ENCODE measurements at places on chromosomes 5 and 9. TPM values are rescaled to one million over a fixed set of nuclear protein-coding genes. Genes with fewer than 3 reads are reported as not detected.

The PAEP gene
- not detected for total RNA-seq

The IFNB1 gene
- total RNA-seq = not detected

The PCDHGA9 gene
- 1.7 TPM for total RNA-seq

The RNF224 gene
- total RNA-seq = not detected

The SYK gene
- 104 TPM for total RNA-seq

The FRRS1L gene
- total RNA-seq = not detected

The NSMF gene
- 111 TPM for total RNA-seq

GRCh38 chr9:8560560-8561525, 761.3 kb upstream of the DMAC1 start:
- no peak for DNase-seq

GRCh38 chr9:108101410-108101809, 611.8 kb upstream of the KLF4 start:
- no peak for DNase-seq

DNA sequence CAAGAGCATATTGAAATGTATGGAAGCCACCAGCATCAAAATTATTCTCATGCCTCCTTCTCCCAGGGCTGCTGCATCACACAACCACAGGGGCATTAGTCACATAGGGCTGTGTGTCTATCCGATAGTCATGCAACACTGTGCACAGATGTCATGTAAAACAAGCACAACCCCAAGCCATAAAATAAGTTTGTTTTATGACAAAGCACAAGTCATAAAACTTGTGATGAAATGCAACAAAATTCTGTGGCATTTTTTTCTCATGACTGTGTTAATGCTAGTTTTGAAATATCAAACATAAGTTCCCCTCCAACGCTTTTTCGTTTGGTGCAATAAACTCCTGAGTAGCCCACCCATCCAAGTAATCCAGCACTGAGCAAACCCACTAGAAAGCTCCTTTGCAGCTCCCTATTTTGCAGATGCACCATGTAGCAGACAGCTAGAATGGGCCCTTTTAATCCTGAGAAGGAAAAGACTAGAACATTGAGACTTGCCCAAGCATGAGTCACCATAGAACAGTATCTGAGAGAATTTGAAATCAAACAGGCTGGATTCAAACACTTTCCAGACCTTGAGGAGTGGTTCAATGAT, 93.3 kb upstream of the ZNF366 start:
- DNase-seq = no peak

DNA sequence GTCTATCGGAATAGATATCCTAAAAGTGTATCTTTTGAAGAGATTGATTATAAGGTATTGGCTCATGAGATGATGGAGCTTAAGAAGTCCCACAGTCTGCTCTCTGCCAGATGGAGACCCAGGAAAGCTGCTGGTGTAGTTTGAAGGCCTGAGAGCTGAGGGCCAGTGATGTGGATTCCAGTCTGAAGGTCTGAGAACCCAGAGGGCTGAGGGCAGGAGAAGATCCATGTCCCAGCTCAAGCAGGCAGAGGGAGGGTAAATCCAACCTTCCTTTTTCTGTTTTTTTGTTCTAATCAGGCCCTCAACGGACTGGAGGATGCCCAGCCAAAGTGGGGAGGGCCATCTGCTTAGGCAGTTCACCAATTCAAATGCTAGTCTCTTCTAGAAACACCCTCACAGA, 11.0 kb upstream of the ABL1 start:
- no peak for DNase-seq

DNA sequence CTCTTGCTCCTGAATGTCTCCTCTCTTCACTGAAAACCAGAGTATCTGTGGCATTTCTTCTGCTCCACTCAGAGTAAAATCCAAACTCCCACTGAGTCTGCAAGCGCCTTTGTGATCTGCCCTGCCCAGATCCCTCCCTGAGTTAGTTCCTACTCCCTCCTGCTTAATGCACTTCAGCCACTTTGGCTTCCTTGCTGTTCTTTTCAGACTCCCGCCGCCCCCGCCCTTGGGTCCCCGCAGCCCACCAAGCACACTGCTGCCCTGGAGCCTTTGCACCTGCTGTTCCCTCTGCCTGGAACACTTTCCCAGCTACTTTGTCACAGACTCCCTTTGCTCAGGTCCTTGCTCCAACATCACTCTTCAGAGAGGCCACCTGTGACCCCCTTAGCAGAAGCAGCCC, 127.2 kb upstream of the SLC25A48 start:
- DNase-seq = no peak

DNA sequence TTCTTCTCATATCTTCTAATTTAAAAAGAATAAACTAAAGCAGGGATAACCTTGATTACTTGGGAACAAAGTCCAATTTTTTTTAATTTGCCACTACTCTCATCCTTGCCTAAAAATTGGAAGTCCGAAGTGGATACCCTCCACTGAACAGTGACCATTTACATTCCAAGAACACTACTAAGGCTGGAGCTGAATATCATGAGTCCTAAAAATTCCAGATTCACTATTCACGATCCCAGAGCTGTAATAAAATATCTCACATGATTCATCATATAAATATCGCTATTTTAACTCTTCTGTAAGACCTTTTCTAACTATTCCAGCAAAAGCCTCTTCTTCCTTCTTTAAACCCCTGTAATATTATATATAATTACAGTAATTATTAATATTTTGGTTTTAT, 57.4 kb downstream of the ATPSCKMT start:
- no peak for DNase-seq

GRCh38 chr5:39943811-39944210, 519.0 kb upstream of the DAB2 start:
- no peak for DNase-seq

- no peak for DNase-seq
Measured at GRCh38 chr9:124477648-124478285, 27.5 kb downstream of the ADGRD2 start.

GRCh38 chr5:32115985-32116384, 58.1 kb downstream of the GOLPH3 start:
- no peak for DNase-seq

DNA sequence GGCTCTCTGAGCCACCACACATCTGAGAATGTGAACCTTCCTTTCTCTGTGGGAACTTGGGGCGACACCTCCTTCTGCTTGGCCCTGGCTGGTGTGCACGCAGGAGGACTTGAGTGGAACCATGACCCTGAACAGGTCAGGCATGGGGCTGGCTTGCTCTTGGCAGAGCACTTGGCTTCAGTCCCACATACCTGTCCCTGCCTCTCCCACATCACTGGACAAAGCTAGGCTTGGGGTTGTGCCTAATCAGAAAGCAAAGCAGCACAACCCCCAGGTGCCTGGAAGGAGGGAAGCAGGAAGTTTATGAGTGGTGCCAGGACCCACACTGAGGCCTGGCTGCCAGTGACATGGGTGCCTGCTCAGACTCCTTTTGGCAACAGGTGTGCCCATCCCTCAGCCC, 13.2 kb downstream of the GADD45G start:
- DNase-seq = no peak

GRCh38 chr5:13251623-13252376, 692.7 kb downstream of the DNAH5 start:
- DNase-seq = no peak

GRCh38 chr9:91328186-91328585, 33.5 kb downstream of the AUH start:
- no peak for DNase-seq

DNA sequence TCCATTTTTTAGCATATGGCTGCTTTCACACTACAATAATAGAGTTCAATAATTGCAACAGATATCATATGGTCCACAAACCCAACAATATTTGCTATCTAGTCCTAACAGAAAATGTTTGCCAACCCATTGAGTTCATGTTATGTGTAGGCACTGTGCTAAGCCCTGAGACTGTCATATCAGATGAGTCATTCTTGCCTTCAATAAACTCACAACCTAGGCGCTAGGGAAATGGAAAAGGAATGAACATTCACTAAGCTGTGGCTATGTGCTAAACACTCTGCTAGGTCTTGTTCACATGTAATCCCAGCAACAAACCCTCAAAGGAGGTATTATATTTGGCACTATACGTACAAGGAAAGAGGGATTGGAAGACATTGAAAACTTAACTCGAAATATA, 8.4 kb upstream of the TIMD4 start:
- DNase-seq = no peak

DNA sequence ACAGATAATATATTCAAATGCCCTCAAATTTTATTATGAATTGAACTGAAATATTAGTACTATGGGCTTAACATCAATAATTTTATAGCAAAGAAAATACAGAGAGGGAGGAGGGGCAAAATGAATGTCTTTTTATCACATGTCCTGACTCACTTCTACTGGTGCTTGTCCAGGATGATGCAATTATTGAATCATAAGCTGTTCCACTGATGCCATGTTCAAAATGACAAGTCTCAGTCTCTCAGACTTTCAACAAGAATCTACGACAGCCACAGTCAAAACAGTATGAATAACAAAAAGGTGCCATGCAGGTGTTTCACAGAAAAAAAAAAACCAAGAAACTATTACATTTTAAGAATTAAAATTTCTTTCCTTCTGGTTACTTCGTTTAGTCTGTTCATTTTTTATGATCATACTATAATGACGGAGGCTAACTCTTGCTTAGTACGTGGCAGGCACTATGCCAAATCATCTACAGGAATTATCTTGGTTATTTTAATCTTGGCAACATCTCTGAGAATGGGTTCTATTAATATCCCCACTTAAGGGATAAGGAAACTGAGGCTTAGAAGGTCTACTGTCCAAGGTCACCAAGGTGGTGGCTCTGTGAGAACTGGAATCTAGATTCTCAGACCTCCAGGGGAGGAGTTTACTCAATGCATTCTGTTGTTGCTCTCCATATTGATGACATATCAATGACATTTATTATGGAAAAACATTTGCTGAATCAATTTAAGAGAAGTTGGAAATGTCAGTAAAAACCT, 61.5 kb downstream of the NR3C1 start:
- no peak for DNase-seq

- no peak for DNase-seq
Measured at GRCh38 chr9:136857166-136857565, 5.0 kb downstream of the MAMDC4 start.

- no peak for DNase-seq
Measured at GRCh38 chr5:137344021-137344420, 155.1 kb downstream of the SPOCK1 start.

- peak; percentile 22 for DNase-seq
Measured at GRCh38 chr9:34590381-34591247, 1.1 kb upstream of the CNTFR start.
